ENCODE measurements at places on chromosomes 13 and 19. TPM values are rescaled to one million over a fixed set of nuclear protein-coding genes. Genes with fewer than 3 reads are reported as not detected.
A peak's percentile ranks its signal among the peaks of the same experiment; 100 is the strongest.

The ATP4B gene
- not detected for total RNA-seq

The PRX gene
- total RNA-seq: 1.3 TPM

- DNase-seq: no peak
These were observed 384.8 kb downstream of the SLC7A1 start for GRCh38 chr13:29210676-29211075.

GRCh38 chr19:11560404-11561051 is 1.5 kb upstream of the ELOF1 start:
- peak; percentile 83 for DNase-seq

DNA sequence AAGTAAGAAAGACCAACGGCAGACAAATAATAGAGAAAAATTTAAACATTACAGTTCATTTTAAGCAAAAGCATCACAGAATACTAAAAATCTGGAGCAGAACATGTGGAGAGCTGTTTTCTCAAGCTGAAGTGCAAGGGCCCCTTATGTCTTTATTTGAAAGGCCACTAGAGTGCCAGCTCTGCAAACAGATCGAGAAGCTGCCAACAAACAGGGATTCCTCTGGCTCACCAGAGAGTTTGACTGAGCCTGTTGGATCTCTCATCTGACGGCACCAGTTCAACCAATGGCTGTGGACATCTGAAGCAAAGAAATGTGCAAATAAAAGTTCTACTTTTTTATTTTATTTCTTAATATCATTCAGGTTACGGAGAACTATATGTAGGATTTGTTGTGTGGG is 119.7 kb downstream of the COL4A2 start:
- DNase-seq: no peak

The C19orf85 gene
- not detected for total RNA-seq

DNA sequence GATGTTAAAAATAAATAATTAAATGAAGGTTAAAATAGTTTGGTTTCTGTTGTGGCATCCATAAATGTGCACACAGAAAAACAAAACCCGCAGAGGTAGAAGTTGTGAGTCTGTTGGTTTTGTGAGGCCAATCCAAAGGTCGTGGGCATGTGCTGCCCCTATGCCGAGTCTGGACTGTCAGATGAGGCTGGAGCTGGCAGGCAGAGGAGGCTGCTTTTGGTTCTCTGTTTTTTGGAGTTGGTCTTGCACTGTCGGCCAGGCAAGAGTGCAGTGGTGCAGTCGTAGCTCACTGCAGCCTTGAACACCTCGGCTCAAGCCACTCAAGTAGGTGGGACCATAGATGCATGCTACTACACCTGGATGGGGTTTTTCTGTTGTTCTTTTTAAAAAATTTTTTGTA is 43.7 kb downstream of the TSSK6 start:
- no peak for DNase-seq

The KLF1 gene
- total RNA-seq: 0.24 TPM

The SIGLEC6 gene
- 0.45 TPM for total RNA-seq

GRCh38 chr19:658916-659839 is 3.8 kb downstream of the RNF126 start:
- DNase-seq: no peak

DNA sequence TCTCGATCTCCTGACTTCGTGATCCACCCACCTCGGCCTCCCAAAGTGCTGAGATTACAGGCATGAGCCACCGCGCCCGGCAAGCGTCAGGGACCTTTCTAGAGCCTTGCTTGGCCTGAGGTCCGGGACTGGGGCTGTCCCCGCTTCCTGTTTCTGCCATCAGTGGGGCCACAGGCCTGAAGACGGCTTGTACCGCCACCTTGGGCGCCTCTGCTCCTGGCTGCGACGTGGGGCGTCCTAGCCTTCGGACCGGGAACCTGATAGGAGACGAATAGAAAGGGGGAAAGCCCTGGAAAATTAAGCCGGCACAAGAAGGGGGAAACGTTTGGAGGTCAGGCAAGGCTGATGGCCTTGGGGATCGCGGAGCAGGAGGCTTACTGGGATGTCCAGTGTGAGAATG is 35.1 kb downstream of the RNF6 start:
- DNase-seq: no peak

DNA sequence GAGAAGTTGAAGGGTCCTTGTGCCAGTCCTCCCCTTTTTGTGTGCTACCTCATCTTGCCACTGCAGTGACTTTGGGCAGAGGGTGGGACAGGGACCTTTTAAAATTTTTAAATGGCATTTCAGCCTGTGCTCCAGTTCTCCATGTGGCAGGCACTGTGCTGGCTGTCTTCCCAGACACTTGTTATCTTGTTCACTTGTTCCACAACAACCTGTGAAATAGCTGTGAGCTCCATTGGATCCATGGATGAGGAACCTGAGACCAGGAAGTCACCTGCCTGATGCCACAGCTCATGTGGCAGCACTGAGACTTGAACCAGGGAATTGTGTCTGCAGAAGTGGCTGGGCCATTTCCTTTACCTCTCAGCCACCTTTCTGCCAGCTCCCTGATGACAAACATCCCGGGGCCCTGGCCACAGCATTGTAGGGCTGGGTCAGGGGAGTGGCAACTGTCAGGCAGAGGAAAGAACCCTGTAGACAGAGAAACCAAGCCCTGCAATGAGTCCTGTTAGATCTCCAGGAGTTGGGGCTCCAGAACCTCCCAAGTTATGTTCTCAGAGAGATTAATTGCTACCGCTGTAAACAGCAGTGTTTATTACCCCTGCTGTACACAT is 6.4 kb downstream of the EGLN2 start:
- no peak for DNase-seq

The PODNL1 gene
- not detected for total RNA-seq

The CEACAM4 gene
- total RNA-seq: not detected

DNA sequence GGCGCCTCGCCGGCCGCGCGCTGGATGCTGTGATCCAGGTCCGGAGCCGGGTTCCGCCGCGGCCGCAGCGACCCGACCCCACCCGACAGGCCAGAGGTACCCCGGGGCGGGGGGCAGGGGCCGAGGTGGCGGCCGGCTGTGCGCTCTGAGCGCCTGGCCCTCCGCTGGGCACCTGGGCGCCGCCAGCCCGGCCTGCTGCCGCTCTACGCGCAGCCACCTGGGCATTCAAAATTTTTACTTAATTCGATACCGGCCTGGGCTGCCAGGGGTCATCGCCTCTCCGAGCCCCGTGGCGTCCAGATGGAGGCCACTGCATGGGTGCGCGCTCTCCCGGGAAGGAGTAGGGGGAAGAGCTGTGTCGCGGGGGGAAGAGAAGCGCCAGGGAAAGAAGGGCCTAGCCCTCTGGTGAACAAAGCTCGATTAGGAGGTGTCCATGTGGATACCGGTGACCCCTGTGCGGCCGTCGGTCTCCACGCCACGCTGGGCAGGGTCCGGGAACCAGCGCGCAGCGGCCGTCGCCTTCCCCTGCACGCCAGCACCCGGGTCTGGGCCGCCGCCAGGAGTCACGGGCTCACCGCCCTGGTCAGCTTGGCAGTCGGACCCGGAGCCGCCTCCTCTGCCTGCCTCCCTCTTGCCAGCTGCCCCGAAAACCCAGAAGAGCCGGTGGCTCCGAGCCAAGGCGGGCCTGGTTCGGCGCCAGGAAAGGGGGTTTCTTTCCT is 666 bp downstream of the BIVM start:
- no peak for DNase-seq

GRCh38 chr19:49216071-49216470 is 58.5 kb downstream of the TRPM4 start:
- DNase-seq: no peak

The ZNF665 gene
- 1.4 TPM for total RNA-seq

The VSIG10L gene
- 0.64 TPM for total RNA-seq

DNA sequence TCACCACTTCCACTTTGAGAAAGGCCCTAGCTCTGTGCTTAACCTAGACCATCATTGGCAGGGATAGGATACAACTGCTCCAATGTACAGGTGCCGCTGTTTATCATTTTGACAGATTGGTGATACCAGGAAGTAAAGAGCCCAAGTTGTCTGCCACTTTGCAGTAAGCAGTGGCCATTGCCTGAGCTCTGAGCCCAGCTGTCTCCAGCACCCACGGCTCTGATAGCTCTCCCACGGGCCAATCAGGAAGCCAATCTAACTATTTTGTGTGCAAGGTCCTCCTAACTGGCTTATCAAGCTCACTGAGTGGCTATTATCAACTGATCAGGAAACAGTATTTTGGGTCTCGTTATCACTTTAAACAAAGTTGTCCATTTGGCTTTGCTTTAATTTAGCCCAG is 181.1 kb downstream of the DCT start:
- DNase-seq: no peak

GRCh38 chr19:35657904-35658700 is 8.2 kb upstream of the UPK1A start:
- no peak for DNase-seq

DNA sequence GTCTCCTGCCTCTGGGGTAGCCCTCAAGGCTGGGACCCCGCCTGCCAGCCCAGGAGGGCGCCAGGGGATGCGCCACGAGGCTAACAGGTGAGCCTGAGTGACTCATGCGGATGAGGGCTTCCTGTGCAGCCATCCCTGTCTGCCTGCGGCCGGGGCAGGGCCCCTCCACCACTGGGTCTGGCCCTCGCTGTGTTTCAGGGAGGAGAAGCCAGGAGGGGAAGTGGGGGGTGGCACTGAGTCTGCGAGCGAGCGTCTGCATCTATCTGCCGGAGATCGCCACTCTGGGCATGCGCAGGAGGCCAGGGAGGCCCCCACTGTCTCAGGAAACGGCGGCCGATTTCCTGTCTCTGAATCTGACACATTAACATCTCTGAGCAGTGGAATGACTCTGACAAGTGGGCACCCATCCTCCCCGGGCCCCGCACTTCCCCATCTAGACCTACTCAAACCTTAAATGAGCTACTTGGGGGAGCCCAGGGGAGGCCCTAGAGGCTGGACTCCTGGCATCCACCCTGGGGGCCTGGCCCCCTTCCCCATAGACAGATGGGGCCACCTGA is 19.7 kb downstream of the RFX1 start:
- DNase-seq: peak; percentile 93

The MRPS12 gene
- 101 TPM for total RNA-seq

GRCh38 chr19:49210108-49210900 is 52.7 kb downstream of the TRPM4 start:
- no peak for DNase-seq

DNA sequence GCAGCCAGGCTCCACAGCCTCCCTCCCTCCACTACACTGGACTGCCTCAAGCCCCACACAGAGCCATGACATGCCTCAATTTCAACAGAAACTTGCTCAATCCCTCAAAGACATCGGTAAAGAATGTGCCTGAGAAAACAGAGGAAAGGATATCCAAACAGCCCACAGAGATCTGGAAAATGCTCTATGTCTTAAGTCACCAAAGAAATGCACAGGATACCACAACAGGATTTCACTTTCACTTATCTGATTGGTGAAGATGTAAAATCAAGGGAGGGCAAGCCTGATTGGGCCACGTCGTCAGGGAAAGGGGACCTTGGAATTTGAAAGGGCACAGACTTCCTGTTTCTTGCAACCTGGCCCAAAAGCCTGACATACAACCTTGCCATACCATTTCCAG is 14.2 kb downstream of the CACNA1A start:
- no peak for DNase-seq

DNA sequence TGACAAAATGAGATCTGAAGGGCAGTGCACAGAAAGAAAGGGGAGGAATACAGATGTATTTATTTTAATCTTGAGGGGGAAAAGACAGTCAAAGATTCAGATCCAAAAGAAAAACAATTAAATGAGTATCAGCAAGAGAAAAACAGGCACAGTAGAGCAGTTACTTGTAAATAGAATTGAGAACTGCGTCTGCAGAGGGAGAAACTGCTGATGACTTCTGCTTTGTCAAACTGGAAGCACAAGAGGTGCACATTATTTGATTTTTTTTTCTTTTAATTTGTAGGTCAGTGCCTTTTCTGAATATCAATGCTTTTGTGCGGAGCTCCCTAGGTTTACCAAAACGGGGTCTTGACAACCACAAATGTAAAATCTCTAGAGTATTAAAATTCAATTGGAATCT is 37.3 kb downstream of the EFNB2 start:
- no peak for DNase-seq

The LILRB1 gene
- 70.5 TPM for total RNA-seq

DNA sequence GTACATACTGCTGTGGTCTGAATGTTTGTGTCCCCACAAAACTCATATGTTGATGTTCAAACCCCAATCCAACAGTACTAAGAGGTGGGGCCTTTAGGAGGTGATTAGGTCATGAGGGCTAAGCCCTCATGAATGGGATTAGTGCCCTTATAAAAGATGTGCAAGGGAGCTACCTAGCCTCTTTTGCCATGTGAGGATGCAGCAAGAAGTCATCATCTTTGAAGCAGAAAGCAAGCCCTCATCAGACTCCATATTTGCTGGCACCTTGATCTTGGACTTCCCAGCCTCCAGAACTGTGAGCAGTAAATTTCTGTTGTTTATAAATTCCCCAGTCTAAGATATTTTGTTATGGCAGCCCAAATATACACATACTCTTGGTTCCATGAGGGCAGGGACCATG is 33.9 kb downstream of the PEG3 start:
- DNase-seq: no peak

GRCh38 chr19:16201011-16201391 is 3.3 kb downstream of the AP1M1 start:
- no peak for DNase-seq

DNA sequence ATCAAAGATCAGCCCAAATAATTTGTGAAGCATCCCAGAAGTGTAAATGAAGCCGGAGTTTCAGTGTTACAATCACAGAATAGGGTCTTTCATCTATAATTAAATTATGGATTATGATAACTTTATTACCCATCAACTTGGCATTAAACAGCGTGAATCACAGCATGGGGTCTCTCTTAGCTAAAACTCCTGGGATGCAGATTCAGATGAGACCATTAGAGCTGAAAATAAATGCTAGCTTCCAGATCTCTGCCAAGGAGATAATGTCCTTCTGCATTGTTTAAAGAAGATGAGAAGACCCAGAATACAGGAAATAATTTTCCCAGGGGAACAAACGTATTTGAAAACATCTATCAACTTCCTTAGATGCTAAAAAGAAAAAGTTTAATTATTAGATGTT is 546.0 kb upstream of the PCDH9 start:
- no peak for DNase-seq

The FLT3LG gene
- total RNA-seq: 9.5 TPM

DNA sequence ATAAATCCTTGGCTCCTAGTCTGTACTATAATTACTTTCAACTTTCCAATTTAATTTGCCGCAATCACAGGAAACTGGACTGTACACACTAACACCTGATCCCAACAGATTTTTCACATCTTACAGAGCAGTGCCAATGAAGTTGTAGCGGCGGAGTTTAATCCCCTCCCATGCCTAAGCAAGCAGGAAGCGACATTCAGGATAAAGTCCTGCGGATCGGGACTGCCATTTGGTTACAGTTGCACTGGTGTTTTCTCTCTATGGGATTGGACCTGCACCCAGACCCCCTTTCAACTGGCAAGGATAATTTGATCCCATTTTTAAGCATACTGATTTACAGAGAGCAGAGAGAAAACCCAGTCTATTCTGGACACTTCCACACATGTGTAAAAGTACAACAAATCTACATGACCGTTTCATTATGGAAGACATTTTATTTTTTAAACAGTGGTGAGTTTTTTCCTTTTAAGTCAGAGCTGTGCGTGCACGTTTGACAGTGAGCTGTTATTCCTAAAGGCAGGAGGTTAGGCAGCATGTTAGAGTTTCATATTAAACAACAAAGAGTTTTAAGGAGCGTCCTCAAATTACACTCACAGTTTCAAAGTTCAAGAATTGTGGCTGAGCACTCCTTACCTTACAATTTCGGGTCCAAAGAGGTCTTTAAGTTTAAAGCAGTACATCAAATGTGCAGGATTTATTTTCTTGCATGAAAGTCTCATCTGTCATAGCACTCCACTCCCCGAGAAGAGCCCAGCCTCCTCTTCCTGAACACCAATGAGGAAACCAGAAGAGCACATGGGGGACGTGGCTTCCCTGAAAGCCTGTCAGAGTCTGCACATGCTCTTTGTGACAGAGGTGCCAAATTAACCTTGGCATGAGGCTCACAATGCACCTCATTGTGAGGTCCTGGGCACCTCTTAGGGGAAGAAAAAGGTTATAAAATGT is 141.6 kb upstream of the RFC3 start:
- DNase-seq: no peak

Measured in GM12878 (cell line).